Islet precursor cell (in vitro differentiated cells): ENCODE measurements at places on chromosomes 4 and X.
A peak's percentile ranks its signal among the peaks of the same experiment; 100 is the strongest.

DNA sequence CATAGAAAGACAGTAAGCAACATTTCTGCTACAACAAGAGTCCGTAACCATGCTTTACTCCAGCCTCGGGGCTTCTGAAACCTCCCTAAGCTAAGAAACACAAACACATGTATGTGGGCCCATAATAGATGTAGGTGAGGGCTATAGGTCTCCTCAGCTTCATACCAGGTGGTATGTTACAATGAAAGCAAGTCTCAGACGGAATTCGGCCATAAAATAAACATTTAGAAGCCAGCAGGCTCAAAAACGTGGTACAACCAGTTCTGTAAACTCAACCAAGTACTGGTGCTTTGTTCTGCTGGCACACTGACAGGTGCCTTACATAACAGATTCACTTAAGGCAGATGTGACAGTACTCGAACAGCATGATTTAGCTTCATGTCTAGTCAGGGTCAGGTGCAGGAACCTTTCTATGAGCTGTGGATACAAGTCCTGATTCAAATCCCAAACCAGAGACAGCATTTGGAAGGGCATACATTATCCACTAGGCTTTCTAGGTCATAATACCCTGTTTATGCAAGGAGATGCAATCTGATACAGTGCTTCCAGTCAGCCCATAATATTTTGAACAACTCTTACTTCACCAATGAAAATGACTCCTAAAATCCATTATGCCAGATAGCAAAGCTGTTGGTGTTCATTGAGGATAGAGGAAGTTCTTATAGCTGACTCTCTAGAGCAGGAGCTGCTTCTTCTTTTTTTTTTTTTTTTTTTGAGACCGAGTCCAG lies 113.8 kb upstream of the ENPP6 start:
- DNase-seq = no peak

DNA sequence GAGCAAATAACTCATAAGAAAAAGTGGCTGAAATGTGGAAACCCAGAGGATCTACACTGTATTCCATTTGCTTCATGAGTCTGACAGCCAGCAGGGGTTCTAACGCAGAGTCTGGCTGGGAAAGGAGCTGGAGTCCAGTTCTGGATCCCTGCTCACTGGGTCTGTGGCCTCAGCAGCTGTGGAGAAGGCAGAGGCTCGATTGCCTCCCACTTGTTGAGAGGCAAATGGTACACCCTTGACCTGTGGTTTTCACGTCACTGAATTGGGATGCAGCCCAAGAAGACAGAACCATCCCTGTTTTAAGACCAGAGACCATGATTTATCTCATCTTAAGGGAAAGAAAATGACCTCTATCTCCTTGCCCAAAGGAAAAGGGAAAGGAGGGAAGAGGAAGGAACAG lies 147.0 kb upstream of the NOCT start:
- no peak for DNase-seq

DNA sequence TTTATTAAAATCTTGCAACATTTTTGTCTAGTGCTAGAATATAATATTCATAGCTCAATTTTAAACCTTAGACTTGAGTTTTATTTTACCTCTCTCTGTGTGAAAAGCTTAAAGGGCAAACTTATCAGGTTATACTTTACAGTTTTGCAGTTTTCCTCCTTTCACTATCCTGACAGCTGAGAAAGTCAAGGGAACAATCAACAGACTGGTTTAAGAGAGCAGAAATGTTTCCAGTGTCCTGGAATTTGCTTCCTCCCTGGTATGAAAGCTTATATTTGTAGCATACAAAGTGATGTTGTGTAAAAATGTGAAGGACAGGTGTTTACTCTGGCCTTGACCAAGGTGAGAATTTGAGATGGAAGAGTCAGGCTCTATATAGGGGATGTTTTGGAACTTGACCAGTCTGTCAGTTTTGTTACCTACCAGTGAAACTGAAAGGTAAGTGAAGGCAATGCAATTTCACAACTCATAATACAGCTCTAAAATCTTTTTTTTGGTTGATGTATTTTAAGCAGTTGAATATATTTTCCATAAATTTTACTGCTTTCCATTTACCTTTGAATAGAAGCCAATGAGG lies 64.6 kb downstream of the FHIP1A start:
- no peak for DNase-seq

GRCh38 chr4:182764642-182765041 lies 152.5 kb downstream of the DCTD start:
- DNase-seq = no peak

DNA sequence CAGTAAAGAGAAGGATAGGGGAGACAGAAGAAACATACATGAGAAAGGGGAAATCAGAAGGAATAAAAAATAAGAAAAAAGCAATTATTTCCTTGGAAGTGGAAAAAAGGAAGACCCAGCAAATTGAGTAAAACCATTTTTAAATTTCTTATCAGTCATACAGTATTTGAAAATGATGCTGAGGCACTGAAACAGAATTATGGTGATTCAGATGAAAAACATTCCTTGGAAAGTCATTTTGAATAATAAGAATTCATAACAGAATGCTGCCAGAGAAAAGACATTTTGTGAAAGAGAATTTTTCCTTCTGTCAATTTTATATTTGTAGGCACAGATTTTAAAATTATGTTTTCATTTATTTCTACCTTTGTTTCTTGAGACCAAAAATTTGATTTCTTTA lies 895.5 kb upstream of the EPHA5 start:
- DNase-seq = no peak

- no peak for DNase-seq
These were observed 221.0 kb downstream of the NAF1 start for GRCh38 chr4:162945713-162946112.

DNA sequence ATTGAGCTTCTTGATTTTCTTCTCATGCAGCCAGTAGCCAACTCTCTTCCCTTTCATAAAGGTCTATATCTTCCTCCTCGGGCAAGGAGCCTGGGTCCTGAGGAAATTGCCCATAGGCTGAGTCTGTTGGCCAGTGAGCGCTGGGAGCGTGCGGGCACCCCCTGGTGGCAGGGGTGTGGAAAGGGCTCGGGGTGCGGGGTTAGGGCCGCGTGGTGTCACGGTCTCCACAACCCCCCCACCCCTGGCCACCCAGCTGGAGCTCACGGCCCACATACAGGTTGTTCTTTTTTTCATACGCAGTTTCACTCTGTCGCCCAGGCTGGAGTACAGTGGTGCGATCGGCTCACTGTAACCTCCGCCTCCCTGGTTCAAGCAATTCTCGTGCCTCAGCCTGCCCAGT lies 13.1 kb downstream of the RBM10 start:
- no peak for DNase-seq

GRCh38 chrX:6708041-6708440 lies 173.1 kb upstream of the VCX3A start:
- DNase-seq = peak; percentile 68

- DNase-seq = no peak
These were observed 1.1 kb upstream of the AVPR2 start for GRCh38 chrX:153903238-153903980.

DNA sequence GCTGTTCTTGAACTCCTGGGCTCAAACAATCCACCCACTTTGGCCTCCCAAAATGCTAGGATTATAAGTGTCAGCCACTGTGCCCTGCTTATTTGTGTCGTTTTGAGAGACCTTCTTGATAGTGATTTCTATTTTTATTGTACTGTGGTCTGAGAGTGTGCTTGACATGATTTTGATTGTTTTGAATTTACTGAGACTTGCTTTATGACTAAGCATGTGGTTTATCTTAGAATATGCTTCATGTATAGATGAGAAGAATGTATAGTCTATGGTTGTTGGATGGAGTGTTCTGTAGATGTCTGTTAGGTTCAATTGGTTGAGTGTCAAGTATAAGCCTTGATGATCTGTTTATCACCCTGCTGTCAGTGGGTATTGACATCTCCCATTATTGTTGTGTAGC lies 789.3 kb downstream of the IL1RAPL1 start:
- DNase-seq = no peak

DNA sequence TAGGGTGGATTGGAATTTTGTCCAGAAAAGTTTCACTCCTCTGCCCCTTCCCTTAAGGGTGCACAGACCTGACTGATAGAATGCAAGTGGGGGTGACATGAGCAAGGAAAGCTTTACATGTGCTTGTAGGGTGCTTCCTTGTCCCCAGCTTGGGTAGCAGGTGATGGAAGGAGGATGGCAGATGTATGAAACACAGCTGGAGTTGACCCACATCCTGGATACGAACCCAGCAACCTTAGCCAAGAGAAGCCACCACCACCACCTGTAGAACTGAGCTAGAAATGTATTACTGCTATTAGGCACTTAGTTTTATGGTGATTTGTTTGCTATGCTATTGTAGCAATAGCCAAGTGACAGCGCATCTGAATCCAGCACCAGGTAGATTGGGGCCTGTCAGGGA lies 227.4 kb downstream of the HS3ST1 start:
- no peak for DNase-seq

DNA sequence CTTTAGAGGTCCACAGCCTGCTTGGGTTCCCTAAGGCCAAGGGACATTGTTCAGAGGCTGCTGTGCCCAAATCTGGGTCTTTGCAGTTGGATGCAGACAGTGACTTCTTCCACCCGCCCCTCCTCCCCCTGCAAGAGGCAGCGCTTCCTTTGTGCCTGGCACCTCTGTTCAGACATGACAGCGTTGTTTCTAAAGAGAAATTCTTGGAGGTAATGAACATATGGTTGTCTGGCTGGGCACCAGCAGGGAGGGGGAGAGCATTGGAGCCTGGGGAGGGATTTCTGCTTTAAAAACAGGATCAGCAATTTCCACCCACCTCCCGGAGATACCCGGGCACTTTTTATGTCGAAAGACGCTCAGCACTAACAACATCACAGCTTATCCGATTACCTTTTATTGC lies 51.5 kb downstream of the PSAPL1 start:
- DNase-seq = peak; percentile 43

DNA sequence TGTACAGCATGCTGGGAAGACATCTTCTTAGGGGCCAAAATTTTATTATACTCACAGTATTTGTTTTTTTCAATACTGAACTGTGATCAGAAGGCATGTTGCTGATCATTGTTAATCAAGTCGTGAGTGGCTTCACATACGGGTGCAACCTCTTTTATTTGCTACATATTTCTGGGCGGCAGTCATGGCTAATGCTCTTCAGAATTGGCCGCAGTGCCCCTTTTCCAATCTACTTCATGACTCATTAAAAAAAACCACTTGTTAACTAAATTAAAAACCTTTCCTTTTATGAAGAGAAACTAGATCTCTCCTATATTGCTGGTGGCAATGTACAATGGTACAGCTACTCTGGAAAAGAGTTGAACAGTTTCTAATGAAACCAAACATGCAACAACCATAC lies 101.5 kb upstream of the C1GALT1C1 start:
- DNase-seq = no peak

GRCh38 chr4:185740471-185740873 lies 71.5 kb downstream of the SORBS2 start:
- no peak for DNase-seq

DNA sequence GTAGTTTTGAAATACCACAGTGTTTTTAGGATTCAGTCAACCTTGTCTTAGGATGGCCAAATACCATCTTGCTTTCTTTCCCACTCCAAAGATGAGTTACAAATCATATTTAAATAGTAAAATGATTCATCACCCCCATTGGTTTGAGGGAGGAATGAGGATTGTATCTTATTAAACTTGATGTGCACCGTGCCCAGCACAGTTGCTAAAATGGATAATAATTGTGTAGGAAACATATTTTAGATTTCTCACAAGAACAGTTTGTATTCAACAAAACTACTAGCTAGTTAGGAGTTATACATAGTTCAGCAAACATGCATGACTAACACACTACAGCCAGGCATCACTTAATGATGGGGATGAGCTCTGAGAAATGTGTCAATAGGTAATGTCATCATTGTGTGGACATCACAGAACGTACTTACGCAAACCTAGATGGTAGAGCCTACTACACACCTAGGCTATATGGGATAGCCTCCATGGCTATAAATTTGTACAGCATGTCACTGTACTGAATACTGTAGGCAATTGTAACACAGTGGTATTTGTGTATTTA lies 245.4 kb downstream of the FBXW7 start:
- DNase-seq = peak; percentile 11

- DNase-seq = no peak
These were observed 217.4 kb upstream of the FGF13 start for GRCh38 chrX:138928737-138929459.

DNA sequence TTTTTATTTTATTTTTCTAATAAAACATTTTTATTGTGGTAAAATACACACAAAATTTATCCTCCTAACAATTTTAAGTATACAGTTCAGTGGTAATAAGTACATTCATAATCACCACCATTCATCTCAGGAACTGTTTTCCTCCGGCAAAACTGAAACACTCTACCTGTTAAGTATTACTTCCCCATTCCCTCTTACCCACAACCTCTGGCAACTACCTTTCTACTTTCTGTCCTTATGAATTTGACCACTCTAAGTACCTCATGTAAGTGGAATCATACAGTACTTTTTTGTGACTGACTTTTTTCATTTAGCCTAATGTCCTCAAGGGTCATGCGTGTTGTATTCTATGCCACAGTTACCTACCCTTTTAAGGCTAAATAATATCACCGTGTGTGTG lies 21.1 kb upstream of the HSFX4 start:
- DNase-seq = no peak

- DNase-seq = no peak
These were observed 60.8 kb downstream of the MTMR8 start for GRCh38 chrX:64334467-64334866.

GRCh38 chr4:140281828-140282552 lies 91.5 kb upstream of the SCOC start:
- DNase-seq = no peak

GRCh38 chrX:117376460-117376859 lies 740.1 kb downstream of the KLHL13 start:
- DNase-seq = no peak

GRCh38 chr4:6674500-6675149 lies 19.1 kb upstream of the S100P start:
- no peak for DNase-seq

GRCh38 chr4:25527034-25527433 lies 128.6 kb upstream of the SLC34A2 start:
- DNase-seq = no peak

GRCh38 chr4:26009502-26009901 lies 95.5 kb downstream of the SMIM20 start:
- DNase-seq = no peak

- no peak for DNase-seq
These were observed 8.1 kb upstream of the DKK2 start for GRCh38 chr4:107044170-107044569.

DNA sequence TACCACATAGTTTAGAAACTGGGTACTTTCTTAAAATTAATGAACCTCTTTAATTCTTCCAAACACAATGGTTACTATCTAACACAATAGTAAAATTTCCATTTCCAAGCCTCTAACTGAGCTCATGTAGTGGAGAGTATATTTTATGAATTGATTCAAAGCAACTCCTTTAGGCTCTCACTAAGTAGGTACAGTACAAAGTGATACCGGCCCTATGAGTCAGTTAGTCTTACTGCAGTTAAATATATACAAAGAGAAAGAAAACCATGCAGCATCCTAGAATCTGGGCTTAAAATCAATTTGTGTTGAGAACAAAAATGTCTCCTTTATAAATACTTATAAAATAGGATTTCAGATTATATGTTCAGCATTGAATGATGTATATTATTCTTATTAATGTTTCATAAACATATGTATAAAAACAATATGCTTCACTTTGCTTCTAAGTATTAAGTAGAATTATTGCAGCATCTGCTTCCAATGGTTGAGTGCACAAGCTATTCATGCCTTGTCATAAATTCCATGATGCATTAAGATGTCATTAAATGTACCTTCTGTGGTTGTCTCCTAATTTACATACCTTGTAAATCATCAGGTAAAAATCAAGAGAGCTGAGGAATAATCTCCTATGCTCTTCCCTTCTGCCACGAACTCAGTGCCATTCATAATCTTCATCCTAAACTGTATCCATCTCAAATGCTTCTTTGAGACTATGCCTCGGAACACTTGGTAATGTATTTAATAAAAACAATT lies 1037.8 kb downstream of the STPG2 start:
- DNase-seq = no peak

GRCh38 chrX:39157796-39158195 lies 356.5 kb downstream of the MID1IP1 start:
- DNase-seq = no peak
